Tongue (tissue), 3 donors: ENCODE measurements at places on chromosomes 3 and 15. TPM values are rescaled to one million over a fixed set of nuclear protein-coding genes. Genes with fewer than 3 reads are reported as not detected.

Gene SYNPR
- total RNA-seq = not detected

- DNase-seq = no peak
Measured at GRCh38 chr15:60523056-60523455, 44.1 kb upstream of the ICE2 start.

GRCh38 chr3:61997101-61997500 lies 376.2 kb downstream of the FEZF2 start:
- DNase-seq = no peak

GRCh38 chr3:50189274-50189673 lies 2.1 kb upstream of the GNAT1 start:
- DNase-seq = peak; percentile 94

DNA sequence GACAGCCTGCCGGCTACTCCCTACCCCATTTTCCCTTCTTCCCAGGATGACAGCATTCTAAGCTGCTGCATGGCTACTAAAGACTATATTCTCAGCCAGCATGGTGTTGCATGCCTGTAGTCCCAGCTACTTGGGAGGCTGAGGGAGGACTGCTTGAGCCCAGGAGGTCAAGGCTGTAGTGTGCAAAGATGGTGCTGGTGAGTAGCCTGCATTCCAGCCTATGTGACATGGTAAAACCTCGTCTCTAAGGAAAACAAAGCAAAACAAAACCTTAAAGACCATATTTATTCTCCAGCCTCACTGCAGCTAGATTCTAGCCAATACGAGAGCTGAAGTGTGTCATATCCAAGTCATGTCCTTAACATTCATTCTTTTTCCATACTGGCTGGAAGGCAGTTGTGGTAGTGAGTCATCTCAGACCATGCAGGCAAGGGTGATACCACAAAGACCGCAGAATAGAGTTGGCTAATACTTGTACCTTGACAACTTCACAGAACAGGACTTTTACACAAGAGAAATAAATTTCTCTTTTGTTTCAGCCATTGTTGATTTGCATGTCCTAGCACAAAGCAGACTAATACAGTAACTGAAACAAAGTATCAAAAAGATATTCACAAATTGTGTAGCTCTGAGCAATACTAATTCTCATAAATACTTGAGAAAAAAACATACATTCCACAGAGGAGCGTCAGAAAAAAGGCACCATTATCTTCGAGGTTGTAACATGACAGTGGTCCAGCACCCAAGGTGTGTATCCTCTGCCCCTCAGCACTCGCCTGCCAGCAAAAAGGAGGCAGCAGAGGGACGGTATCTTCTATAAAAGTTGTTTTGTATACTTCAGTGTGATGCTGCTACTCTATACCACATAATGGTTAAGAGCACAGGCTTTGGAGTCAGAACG lies 14.8 kb downstream of the PBRM1 start:
- DNase-seq = no peak

GRCh38 chr3:98574132-98574531 lies 19.3 kb downstream of the CPOX start:
- DNase-seq = no peak

DNA sequence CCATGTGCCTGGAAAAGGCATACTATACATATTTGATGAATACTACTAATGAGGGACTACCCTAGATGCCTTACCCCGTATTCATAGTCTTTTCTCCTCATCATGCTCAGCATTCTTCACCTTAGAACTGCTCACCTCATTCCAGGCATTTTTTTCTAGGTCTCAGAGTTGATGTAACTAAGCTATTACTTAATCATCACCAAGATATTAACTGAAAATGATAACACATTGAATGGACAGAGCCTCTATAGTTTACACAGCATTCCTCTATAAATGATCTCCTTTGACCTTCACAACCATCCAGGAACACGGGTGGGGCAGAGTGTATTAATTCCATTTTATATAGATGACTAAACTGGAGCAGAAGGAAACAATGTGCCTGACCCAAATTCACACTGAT lies 174.1 kb upstream of the DPH6 start:
- DNase-seq = no peak

DNA sequence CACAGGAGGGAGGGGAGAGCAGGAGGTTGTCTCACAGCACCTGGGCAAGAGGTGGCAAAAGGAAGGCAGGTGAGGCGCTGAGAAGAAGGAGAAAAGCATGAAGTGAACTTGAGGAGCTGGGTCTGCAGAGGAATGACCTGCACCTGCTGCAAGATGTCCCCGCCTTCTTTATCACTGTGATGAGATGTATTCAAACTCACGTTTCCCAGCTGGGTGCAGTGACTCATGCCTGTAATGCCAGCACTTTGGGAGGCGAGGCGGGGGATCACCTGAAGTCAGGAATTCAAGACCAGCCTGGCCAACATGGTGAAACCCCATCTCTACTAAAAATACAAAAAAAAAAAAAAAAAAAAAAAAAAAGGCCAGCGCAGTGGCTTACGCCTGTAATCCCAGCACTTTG lies 22.2 kb upstream of the ZNF710 start:
- no peak for DNase-seq

DNA sequence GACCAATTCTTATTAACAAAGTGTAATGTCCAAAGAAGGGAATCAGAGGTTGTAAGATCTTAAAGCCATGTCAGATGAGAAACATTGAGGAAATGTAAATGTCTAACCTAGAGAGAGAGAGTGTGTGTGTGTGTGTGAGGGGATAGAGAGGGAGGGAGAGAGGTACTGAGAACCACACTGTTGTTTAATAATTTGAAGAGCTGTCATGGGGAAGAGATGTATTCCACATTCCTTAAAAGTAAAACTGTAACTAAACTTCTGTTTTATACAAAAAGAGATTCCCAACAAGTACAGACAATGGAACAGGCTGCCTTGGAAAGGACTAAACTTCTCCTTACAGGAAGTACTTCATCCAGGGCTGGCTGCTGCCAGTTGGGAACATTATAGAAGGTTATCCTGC lies 68.9 kb upstream of the BOC start:
- peak; percentile 35 for DNase-seq

Gene SOX14
- not detected for total RNA-seq

Gene MEGF11
- total RNA-seq = 0.10 TPM

GRCh38 chr15:74324714-74325113 lies 42.7 kb downstream of the CYP11A1 start:
- DNase-seq = no peak

Gene TMOD2
- total RNA-seq = 14.5 TPM

- no peak for DNase-seq
Measured at GRCh38 chr3:43478118-43478785, 143.6 kb downstream of the ANO10 start.

Gene THAP10
- 2.7 TPM for total RNA-seq

Gene ITIH3
- 0.62 TPM for total RNA-seq

DNA sequence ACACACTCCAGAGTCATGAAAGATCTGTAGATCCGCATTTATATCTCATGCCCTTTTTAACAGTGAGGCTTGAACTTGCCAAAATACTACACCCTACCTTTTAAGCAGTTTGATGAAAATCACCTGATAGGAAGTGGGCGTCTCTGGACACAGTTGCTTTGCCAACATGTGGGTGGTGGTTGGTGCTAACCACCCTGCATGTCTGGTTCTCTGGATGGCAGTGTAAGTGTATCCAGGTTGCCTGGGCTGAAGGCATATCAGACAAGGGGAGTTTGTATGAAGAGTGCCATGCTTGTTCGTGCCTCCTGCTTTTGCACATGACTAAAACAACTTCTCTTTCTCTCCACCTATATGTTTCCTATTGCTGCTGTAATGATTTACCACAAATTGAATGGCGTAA lies 159.6 kb downstream of the GHSR start:
- DNase-seq = no peak

DNA sequence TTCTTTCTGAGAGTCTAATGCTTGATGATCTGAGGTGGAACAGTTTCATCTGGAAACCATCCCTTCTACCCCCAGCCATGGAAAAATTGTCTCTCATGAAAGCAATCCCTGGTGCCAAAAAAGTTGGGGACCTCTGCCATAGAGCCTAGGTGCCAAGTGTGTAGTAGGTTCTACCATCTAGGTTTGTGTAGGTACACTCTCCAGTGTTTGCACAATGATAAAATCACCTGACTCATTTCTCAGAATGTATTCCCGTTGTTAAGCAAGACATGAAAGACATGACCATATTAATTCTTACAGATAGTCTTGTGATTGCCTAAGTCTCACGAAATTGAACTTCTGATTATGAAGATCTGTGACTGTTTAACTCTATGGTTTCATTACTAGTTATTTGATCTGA lies 68.6 kb downstream of the KAT2B start:
- no peak for DNase-seq

DNA sequence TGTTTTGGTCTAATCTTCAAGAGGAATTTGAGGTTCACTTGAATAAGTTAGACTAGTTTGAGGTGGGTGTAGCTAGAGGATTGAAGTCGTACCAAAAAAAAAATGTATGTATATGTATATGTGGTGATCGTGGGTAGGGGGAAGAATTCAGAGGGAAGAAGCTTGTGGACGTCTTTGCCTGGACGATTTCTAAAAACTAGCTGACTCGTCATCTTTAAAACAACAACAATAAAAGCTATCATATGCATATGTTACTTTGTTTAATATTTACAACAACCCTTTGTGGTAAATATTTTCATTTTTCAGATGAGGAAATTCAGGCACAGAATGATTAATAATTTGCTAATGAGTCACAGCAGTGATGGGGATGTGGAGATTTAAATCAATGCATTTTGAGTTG lies 18.1 kb downstream of the RNF111 start:
- DNase-seq = no peak

- no peak for DNase-seq
Measured at GRCh38 chr3:127788451-127788909, 33.8 kb downstream of the MGLL start.

DNA sequence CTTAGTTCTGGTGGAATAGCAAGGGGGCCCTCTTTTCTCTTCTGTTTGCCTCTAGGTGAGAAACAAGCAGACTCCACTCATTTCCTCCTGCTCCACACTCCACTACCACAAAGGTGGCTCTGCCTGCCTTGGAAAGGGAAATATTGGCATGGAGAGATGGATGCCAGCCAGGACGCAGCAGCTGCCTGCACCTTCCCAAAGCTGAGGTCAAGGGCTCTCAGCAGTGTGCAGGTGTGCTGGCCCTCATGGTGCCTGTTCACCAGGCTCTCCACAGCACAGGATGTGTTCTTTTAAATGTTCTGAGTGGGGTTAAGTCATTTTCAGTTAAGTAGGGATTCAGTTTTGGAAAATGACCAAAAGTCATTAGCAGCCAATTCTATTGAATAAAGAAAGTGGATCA lies 211.2 kb upstream of the STRIT1 start:
- DNase-seq = peak; percentile 48

Gene PTH1R
- 6.5 TPM for total RNA-seq

- DNase-seq = no peak
Measured at GRCh38 chr15:58919232-58919631, 14.2 kb downstream of the SLTM start.

Gene LMAN1L
- not detected for total RNA-seq

GRCh38 chr3:87225659-87226058 lies 1.4 kb upstream of the CHMP2B start:
- DNase-seq = peak; percentile 7

DNA sequence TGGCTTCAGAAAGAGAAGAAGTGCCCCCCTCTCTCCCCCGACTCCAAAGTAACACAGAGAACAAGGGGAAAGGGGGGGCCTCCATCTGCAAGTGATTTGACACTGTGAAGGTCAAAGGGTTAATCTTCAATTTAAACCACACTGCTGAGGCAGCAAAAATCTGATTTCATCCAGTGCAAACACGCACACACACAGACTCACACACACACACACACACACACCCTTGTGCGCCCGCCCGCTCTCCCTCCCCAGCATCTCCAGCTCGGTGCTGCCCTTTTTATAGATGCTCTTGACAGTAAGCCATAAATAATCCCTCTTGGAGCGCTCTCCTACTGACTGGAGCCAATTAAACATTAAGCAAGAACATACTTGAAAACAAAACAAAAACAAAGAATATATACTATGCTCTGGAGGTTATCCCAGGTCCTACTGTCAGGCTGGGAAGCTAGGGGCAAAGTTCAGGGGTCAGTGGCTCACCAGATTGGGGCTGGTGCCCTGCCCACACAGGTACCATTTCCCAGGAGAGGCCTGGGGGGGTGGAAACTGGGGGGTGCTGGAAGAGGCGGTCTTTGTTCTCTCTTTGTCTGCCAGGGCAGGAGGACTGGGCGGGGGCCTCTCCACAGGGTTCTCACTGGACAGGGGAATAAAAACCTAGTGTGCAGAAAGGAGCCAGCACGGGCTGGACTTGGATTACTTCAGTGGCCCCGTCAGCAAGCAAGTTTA lies 16.3 kb downstream of the BMF start:
- DNase-seq = peak; percentile 95

Gene ATP13A3
- total RNA-seq = 125 TPM

DNA sequence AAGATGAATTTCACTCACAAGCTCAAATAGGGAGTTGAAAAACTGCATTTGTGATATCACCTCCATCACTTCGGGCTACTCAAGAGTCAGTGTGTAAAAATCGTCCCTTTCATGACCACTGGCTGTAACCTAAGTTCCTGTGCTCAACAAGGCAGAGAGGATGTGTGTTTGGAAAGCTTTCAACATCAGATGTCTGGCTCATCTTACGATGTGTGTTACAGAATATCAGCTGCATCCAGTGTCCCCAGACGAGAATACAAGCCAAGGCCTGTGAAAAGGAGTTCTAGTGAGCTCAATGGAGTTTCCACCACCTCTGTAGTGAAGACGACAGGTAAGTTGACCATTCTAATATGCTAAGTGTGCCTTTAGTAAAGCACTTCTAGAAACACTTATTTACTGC lies 65.5 kb upstream of the ADAMTSL3 start:
- peak; percentile 24 for DNase-seq

DNA sequence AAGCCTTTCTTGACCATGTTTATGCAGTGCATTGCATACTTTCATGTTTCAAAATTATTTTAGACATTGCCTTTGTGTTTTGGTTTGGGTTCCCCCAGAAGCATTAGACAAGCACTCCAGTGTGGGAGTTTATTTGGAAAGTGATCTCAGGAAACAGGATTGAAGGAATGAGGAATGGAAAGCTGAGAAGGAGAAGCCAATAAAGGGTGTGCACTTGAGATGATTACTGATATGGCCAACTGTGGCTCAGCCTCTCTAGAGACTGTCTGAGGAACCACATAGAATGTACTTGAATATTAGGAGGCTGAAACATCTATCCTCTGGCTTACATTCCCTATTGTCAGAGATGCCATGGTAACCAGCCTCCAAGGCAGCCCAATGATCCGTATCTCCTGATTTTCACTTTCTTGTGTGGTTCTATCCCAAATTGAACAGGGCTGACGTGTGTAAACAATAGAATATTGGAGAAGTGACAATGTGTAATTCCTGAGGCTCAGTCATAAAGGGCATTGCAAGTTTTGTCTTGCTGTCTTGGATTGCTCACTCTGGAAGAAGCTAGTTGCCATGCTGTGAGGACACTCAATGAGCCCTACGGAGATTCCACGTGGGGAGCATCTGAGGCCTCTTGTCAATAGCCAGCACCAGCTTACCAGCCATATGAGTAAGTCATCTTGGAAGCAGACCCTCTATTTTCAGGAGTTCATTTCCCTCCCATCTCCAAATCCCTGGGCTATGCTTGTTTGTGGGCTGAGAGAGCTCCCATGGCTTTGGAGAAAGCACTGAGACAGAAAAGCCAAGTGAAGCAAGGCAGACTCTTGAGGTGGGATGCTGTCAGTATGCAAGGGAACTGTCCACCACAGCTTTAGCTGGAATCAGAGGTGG lies 84.7 kb downstream of the SCN11A start:
- peak; percentile 18 for DNase-seq

GRCh38 chr3:161224786-161225185 lies 3.7 kb downstream of the NMD3 start:
- no peak for DNase-seq

- peak; percentile 65 for DNase-seq
Measured at GRCh38 chr15:38474155-38474757, 20.3 kb downstream of the FAM98B start.

- DNase-seq = no peak
Measured at GRCh38 chr3:34998902-34999301, 640.4 kb upstream of the ARPP21 start.

Gene ARMC8
- 65.9 TPM for total RNA-seq

Gene MYEF2
- total RNA-seq = 10.6 TPM

Gene NME9
- total RNA-seq = 0.72 TPM
